Hindlimb muscle (tissue), 1 donor: ENCODE measurements at places on chromosomes 6 and 20. TPM values are rescaled to one million over a fixed set of nuclear protein-coding genes. Genes with fewer than 3 reads are reported as not detected.

GRCh38 chr20:54065601-54066038 lies 4.8 kb downstream of the BCAS1 start:
- DNase-seq = no peak

DNA sequence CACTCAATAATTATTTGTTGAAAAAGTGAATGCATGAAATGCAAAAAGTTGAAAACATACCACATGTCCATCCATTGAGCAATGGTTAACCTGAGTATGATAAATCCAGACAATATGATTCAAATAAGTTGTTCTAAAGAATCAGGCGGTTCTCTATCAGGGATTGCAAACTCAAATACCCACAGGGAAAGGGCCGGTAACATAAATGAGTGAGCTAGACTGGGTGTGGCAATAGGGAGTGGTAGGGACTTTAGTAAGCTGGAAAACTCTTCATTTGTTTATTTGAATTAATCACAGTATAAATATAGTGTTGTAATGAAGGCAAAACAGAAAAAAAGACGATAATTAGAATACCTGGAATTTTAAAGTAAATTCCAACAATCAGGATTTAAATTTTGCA lies 106.3 kb downstream of the BCAS1 start:
- DNase-seq = no peak

DNA sequence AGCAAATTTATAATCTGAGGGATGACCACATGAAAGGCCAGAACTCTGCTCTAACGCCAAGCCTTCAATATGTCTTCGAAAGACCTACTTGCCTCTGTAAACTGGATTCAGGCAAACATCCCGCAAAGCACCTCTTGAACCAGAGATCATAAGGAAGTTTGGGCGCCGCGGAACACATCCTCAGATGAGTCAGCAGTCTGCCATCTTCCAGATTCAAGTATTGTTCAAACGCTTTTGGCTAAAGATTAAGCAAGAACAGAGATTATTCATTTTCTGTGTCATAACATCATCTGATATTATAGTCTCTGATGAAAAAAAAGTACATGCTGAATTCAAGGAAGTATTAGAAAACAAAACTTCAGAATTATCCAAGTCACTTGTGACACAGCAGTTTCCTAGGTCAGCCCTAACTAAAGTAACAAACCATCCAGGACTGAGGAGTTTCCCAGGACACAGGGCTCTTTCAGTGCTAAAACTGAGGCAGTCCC lies 20.8 kb downstream of the TBC1D7 start:
- DNase-seq = no peak

DNA sequence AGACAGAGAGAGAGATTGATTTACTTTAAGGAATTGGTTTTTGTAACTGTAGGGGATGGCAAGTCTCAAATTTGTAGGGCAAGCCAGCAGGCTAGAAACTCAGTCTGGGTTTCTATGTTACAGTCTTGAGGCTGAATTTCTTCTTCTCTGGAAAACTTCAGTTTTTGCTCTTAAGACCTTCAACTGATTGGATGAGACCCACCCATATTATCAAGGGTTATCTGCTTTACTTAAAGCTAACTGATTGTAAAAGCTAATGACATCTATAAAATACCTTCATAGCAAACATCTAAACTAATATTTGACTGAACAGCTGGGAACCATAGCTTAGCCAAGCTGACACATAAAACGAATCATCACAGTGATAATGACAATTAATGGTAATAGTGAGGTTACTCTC lies 22.4 kb downstream of the SLC35F1 start:
- DNase-seq = no peak

DNA sequence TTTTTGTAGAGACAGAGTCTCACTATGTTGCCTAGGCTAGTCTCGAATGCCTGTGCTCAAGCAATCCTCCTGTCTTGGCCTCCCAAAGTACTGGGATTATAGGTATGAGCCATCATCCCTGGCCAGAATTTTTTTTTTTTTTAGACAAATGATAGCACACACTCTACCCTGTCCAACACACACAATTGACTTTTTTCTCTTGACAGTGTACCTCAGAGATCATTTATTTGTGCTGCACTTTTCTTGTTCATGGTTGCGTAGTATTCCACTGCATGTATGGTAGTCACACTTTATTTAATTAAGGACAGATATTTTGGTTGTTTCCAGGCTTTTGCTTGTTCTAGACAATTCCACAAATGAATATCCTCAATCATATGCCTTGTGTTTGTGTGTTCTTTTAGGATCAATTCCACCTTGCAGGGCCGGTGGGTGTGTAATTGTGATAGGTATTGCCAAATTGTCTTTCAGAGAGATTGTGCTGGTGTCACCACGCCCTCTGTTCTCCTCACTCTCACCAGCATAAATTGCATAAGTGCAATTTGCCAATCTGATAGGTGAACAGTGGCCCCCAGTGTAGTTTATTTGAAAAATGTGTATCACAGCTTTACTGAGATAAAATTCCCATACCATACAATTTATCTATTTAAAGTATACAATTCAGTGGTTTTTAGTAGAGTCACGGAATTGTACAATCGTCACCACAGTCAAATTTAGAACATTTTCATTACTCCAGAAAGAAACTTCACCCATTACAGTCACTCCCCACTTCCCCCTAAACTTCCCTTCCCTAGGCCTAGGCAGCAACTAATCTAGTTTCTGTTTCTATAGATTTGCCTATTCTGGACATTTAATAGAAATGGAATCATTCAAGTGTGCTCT lies 20.1 kb downstream of the SRC start:
- no peak for DNase-seq

The RCAN2 gene
- 3.2 TPM for polyA plus RNA-seq

The DZANK1 gene
- polyA plus RNA-seq = 2.1 TPM

The ARFGEF3 gene
- 1.1 TPM for polyA plus RNA-seq
